CD4-positive, alpha-beta T cell treated with Interleukin-15 for 1 hour (primary cell): ENCODE measurements at places on chromosomes 2 and 18.
A peak's percentile ranks its signal among the peaks of the same experiment; 100 is the strongest.

GRCh38 chr18:34875150-34875549, 165.1 kb downstream of the DTNA start:
- no peak for DNase-seq

DNA sequence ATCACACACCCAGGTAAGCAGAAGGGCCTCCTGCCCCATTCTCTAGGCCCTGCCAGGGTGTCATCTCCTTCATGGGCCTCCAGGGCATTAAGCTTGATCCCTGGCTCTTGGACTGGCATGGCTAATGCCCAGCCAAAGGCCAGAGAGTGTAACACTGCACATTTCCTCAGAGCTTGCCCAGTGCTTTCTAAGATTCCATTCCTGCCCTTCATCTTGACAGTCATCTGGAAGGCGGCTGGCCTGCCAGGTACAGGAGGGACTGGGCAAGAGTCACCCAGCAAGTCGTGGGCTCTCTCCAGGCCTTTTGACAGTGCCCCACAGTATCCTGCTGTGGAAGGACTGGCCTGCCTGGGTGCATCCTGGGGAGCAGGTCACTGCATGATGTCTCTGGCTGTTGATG, 268.9 kb downstream of the HAUS1 start:
- no peak for DNase-seq

DNA sequence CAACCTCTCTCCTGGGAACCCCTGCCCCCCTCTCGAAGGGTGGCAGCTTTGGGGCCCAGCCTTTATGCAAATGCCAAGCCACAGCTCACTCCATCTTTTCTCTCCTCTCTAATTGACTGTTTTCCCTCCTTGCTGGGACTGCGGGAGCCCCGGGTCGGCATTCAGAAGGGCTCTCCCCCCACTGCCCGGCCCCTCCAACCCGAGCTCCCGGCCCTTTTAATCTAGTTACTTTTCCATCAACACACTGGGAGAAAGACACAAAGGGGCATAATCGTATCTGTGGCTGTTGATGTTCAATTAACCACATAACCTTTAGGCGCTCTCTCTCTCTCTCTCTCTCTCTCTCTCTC, 95.4 kb downstream of the INHBB start:
- DNase-seq, result no peak

DNA sequence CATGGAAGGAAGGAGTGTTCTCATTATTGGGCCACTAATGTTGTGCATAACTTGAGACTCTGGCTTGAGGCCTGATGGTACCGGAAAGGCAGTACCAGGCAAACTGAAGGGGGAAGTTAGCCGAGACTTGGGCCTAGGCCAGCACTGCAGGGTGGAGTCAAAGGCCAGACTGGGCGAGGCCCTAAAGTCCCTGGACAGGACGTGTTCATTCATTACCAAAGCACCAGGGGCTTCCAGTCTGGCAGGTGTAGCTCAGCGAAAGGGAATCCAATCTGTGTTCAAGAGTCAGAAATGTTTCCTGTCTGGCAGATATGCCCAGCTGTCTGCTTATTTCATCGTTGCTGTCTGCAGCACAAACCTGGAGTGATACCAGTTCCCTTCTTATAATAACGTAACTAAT, 4.7 kb upstream of the ITSN2 start:
- DNase-seq, result peak; percentile 66

GRCh38 chr2:47658646-47659320, 124.2 kb upstream of the MSH6 start:
- DNase-seq, result no peak

DNA sequence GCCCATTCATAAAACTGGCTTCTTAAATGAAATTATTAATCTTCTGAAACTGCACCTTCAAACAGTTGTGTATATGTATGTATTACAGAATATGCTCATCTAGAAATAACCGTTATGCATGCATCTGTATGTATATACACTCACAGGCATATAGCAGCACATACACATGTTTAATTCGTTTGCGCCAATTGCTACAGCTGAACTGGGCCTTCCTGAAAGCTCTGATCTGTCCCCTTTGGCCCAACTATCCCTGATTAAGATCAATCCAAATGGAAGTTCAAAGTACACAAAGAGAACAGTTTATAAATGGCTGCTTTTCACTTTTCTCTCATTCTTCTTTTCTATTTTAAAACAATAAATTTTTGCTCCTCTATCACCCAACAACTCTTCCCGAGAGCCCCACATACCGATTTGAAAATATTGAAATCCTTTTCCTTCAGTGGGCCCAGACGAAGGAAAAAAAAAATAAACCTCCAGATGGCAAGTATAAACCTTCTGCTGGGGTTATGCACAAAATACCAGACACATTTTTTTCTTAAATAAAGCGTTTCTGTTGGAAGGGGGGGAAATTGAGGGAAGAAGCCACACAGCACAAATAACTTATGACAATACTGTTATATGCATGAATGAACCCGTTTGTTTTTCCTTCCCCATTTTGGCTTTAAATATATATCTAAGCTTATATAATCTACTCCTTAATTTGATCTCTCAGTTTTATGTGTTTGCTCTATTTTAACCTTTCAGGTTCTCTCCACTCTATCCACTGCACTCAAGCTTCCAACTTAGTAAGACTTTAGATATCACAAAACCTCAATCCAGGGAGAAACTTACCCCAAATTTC, 267.3 kb downstream of the TCF4 start:
- no peak for DNase-seq

DNA sequence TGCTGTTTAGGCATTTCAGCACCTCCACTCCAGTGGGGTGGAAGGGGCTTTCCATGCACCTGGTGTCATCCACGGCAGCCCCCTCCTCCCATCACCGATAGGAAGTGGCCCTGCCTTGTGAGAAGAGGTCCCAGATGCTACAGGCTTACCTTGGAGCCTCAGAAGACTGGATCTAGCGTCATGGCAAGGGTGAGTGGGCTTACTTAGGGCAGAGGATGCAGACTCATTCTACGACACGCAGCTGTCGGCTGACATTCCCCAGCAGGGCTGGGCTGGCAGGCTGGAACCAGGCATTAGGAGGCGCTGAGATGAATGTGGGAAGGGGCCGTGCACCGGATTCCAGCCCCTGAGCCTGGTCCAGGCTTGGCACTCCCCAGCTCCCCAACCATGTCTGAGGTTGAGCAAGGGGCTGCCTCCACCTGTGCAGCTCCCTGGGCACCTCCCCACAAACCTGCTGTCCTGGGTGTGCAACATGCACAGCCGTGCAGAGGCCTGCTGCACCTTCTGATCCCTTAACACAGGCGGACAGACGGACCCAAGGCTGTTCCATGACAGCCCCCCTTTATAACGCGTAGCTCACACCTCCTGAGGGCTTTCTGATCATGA, 1.7 kb upstream of the PRLH start:
- DNase-seq, result no peak

DNA sequence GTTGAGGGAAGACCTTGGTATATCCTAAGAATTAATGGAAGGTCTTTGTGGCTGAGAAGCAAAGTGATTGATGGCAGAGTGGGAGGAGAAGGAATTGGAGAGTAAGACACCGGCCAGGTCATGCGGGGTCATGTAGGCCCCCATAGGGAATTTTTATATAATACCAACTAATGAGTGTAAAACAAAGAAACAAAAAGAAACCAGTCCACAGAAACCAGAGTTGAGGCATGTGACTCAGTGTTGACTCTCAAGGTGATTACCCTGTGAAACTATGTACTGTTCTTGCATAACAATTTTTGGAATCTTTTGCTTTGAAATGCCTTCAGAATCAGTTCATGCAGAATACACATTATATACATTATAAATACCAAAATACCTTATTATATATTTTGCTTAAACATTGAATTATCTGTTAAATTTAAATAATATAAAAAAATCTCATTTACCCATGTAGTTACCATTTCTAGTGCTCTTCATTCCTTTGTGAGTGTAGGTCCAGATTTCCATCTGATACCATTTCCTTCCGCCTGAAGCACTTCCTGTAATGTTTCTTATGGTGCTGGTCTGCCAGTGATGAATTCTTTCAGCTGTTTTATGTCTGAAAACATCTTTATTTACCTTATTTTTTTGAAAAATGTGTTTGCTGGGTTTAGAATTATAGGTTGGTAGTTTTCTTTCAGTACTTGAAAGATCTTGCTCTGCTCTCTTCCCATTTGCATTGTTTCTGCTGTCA, 8.6 kb downstream of the CLIP4 start:
- DNase-seq, result no peak

DNA sequence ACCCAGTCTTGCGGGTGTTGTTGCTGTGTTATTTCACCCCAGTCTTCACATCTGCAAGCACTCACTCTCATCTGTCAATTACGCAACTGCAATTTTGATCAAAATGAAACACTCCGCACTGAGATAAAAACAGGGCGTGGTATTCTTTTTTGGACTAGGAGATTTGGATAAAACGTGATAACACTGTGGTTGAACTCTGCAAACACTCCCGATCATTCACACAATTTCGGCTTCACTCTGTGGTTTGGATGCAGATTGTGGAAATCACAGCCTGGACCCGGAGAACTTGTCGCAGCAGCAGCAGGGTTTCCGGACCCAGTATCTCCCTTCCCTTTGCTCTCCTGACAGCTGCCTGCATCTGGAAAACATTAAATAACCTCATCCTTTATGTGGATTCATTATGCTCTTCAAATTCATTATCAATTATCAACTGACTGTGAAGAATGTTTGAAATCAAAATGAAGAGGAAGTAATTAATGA, 49.4 kb upstream of the APCDD1 start:
- no peak for DNase-seq

- no peak for DNase-seq
Observed at GRCh38 chr2:128466776-128467175, 148.1 kb upstream of the HS6ST1 start.

DNA sequence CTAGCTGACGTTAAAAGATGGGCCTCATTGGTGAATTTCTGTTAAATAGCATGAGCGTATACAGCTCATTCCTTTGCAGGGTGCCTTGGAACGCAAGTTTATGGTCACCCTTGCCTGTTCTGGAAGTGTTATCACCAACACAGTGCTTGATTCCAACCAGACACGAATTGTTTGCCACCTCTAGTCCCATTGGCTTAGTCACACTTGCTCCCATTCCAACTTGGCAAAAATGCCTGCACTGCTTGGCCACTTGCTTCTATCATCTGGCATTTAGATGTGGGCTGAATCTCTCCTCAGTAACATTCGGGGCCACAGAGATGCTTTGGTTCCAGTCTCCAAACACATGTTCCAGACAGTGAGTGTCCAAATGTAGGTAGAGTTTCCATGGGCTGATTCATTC, 27.5 kb upstream of the ACVR1 start:
- DNase-seq, result no peak

GRCh38 chr2:241649404-241649803, 11.9 kb downstream of the ATG4B start:
- no peak for DNase-seq

DNA sequence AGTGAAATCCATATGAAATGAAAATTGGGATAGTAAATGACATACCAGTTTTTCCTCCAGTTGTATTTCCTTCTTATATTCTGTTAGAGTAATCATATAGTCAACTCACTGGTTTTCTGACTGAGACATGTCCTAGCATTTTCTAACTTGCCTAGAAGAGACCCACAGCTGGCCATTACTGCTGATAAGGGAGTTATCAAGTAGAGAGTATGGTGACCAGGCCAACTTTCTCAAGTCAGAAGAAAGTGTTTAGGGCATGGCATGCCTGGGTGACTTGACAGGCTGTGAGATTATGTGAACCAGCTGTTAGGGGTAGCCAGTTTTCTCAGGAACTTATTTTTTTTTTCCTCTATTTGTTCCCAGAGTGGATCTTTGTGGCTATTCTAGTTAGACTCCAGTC, 81.2 kb downstream of the GPD2 start:
- no peak for DNase-seq

GRCh38 chr2:117087535-117088291, 726.8 kb upstream of the DDX18 start:
- DNase-seq, result no peak

- DNase-seq, result no peak
Observed at GRCh38 chr2:146994246-146994645, 850.6 kb upstream of the ACVR2A start.

GRCh38 chr18:27312153-27312552, 127.0 kb upstream of the CHST9 start:
- DNase-seq, result no peak

DNA sequence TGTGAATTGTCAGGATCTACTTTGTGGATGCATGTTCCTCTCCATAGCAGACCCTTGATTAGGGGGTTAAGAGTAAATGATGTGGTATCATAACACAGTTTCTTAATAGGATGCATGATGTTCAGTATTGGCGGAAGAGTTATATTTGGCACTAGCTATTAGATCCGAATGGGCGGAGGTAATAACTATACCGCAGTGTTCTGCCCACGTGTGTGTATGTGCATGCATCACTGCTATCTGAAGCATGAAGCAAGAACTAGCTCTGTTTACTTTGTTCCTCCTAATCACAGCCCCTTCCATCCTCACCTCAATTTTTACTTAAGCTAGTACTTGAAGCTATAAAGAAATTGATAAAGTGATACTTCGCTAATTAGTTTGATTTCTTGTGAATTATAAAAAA, 159.6 kb upstream of the NOSTRIN start:
- no peak for DNase-seq

DNA sequence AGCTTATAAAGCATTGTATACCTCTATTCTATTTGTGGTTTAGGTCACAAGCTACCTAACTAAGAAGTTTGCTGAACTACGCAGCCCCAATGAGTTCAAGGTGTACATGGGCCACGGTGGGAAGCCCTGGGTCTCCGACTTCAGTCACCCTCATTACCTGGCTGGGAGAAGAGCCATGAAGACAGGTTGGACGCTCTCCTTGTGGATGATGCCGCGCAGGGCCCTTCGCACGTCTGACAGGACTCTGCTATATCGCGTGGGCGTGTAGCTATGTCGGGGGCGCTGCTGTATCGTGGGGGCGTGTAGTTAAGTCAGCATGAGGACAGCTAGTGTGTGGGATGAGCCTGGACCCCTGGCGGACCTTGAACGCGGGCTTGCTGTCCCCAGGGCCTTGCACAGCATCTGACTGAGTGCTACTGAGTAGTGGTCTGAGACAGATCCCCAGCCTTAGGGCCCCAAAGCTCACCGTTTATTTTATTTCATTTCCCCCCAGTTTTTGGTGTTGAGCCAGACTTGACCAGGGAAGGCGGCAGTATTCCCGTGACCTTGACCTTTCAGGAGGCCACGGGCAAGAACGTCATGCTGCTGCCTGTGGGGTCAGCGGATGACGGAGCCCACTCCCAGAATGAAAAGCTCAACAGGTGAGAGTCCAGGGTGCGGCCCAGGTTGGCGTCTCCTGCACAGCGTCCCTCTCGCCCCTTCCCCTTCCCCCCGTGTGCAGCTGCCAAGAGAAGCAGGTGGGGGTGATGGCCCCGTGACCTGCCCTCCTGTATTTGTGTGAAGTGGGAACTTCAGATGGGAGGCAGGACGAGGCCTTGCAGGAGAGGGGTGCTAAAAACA, 15.6 kb upstream of the CNDP1 start:
- no peak for DNase-seq

GRCh38 chr2:29202819-29203495, 87.7 kb downstream of the CLIP4 start:
- no peak for DNase-seq

- DNase-seq, result no peak
Observed at GRCh38 chr2:38438133-38438882, 61.2 kb upstream of the ATL2 start.

- peak; percentile 77 for DNase-seq
Observed at GRCh38 chr2:64330281-64331113, 123.5 kb upstream of the LGALSL start.

- DNase-seq, result no peak
Observed at GRCh38 chr2:17181051-17181752, 337.0 kb downstream of the RAD51AP2 start.
